Fibroblast of skin of right biceps (primary cell): ENCODE measurements at places on chromosomes 6 and 20.

DNA sequence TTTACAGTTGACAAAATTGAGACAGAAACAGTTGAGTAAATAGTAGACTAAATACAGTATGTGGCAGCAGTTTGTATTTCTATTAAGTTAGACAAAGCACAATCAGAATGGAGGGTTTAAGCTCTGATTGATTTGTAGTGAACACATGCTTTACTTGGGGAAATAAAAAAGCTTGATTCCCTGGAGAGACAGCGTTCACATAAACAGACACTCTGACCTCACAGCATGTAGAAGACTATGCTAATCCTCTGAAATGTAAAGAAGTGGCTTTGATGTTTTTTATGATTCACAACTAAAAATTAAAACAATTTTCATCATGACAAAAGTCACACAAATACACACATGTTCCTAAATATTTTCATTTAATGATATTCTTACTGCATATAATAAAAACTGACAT lies 126.9 kb upstream of the FAM83B start:
- no peak for DNase-seq

DNA sequence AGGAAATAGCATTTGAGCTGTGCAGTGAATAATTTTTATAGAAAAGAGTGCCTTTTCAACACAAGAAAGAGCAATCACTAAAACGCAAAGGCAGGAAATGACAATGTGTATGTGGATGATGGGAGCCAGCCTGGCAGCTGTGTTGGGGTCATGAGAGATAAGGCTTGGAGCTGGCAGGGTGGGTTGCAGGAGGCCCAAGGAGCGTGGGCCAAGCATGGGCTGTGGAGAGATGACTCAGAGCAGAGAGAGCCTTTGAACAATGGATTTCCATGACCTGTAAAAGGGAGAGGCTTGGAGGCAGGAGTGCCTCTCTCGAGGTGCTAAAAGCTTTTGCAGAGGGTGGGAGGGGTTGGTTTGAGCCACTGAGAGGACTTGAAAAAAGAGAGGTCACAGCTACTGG lies 6.6 kb upstream of the TBC1D7 start:
- DNase-seq: no peak

DNA sequence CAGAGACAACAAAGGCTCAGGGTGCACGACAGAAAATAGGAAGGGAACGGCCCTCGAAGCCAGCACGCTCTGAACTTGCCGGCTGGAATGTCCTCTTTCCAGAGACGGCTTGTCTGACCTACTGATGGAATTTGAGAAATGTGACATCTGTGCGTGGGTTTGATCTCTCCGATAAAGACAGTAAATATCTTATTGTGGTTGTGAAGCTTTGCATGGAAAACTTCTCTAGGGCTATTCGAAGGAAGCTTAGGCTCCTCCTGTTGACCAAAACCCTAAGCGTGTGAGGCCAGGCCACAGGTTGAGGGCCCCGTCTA lies 247.3 kb downstream of the ZNF217 start:
- peak; percentile 22 for DNase-seq

DNA sequence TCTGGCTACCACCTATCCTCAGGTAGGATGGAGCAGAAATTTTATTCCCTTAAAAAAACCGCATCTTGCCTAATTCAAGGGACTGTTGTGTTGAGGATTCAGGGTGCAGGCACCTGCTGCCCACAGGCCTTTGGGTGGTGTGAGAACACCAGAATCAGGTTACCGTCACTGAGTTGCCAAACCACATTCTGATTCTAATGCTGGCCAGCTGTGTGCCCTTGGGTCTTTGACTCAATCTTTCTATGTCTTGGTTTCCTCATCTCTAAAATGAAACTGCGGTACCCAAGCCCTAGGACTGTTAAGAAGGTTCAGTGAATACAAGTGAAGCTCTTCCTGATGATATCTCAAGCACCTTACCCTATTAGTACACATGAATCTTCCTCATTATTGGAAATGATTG lies 827.3 kb downstream of the DHX35 start:
- DNase-seq: no peak

DNA sequence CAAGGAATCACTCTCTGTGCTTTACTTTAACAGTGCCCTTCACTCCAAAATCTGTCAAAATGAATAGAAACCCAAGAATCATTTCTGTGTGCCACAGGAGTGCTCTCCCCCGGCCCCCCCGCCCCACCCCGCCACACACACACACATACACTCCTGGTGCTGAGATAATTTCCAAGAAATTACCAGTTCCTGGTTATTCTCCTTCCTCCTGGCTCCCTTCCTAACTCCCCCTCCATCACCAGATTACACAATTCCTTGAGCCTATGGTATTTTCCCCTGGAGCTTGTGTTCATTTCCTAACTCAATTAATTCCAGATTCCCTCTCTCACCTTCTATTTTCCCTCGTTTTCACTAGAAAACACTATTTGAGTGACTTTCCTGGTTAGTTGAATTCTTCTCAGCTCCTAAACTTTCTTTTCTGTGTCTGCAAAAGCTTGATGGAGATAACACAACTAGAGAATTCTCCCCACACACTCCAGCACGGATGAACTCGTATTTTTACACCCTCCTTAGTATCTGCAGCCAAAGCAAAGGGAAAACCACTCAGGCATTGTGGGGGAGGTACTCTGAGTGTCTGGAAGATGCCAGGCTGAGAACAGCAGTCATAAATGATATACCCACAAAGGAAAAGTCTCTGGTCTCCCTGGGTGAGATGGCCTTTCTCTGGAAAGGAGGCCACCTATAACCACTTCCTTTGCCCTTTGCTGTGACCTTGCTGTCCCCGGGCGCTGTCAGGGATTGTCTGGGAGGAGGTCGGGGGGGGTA lies 1.9 kb upstream of the SLC24A3 start:
- peak; percentile 7 for DNase-seq

GRCh38 chr20:24742436-24742835 lies 206.6 kb upstream of the CST7 start:
- DNase-seq: no peak

GRCh38 chr6:21529431-21529830 lies 64.1 kb upstream of the SOX4 start:
- DNase-seq: no peak

DNA sequence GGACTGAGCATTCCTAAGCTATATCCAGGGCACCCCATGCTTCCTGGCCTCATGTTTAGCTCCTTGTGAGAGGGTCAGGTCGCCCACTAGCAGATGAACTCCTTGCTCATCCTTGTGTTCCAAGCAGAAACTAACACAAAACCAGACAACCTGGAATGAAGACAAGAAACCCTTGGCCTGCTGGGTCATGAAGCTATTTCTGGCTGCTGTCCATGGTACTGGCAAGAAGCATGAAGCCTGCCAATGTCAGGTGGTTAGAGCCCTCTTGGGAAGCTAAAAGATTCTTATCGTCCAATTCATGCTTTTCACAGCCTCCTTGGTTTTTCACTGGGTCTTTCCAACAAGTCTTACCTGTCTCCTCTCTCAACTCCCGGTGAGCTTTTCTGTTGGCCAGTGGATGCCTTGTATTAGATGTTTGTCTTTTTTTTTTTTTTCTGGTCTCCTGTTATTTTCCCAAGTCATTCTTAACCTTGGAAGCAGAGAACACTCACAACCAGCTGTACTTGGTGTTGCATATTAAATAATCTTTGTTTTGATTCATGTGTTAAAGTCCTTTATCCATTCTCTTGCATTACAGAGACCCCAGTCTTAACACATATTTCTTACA lies 180.3 kb downstream of the ANKRD60 start:
- DNase-seq: peak; percentile 71

- DNase-seq: no peak
Observed at GRCh38 chr20:13264907-13265306, 43.8 kb downstream of the ISM1 start.

- DNase-seq: no peak
Observed at GRCh38 chr6:169787797-169788196, 36.4 kb downstream of the ERMARD start.

DNA sequence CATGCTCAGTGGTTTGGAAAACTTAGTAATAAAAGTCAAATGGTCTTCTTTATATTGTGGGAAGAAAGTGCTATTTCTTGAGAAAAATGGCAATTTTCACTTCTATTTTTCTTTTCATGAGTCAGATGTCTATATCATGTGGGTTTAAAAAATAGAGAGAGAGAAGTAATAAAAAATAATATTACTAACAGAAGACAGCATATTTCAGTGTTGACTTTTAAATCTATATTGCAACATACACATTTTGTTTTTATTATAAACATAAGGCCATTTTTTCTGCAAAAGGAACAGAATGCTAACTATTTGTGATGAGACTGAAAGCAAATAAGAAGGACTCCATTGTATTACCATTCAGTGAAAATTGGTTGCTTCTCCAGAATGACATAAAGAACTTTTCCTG lies 135.1 kb upstream of the CNR1 start:
- DNase-seq: no peak

DNA sequence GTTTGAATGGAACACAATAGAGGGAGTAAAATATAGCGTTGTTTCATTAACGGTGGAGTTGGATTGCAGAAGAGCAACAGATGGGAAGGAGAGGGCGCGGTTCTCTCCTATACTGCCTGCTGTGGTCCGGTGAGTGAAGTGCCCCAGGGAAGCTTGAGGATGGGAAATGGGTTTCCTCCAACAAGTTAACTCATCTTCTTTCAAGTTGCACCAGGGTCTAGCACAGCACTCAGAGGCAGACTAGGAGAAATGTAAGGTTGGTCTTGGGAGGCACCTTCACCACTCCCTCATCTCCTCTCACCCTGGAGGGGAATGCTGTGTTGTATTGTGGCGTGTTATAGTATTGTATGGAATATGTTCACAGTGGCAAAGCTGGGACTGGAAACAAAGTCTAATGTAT lies 96.9 kb upstream of the SLC24A3 start:
- DNase-seq: no peak

GRCh38 chr6:35413911-35414310 lies 38.2 kb upstream of the FANCE start:
- no peak for DNase-seq

GRCh38 chr6:12354499-12354898 lies 64.3 kb downstream of the EDN1 start:
- DNase-seq: peak; percentile 75

DNA sequence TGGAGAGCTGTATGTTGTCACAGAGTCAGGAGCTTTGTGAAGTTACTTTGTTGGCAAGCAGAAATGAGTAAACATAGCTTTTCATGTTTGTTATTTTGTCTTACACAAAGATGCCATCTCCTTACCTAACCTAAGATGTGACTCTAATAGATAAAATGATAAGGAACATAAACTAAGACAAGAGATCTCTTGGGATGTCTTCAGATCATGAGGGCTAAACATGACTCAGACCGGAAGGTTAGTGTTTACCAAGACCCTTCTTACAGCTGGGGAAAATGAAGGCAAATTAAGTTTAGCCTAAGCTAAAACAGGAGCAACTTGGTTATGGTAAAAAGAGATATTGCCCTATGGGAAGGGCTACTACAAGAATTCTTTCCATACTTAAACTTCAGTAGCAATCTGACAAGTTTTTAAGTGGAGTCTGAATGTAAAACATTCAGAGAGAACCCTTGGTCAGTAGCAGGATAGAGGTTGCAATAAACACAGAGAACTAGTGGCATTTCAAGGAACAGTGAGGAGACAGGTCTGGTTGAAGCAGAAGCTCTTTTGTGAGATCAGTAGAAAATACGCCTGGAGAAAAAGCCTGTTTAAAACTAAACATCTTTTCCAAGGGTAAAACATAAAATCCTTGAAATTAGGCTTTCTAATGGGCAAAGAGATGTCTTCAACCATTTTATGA lies 29.9 kb downstream of the SGK1 start:
- DNase-seq: peak; percentile 21

DNA sequence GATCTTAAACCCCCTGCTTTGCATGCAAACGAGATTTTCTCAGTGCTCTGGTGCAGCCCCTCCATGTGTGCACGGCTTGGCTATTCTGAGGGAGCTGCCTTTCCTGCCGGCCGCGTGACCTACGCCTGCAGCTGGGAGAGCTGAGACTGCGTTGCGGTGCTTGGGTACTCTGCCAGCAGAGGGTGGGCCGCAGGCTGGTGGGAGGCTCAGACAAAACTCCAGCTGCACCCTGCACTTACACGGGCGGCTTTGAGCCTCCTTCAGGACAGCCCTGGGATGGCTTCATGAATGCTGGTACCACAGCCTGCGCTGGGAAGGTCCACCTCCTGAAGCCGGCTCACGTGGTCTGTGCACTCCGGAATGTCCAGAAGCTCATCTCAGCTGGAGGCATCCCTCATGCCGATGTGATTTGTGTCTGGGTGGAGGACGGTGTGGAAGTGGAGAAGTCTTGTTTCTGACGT lies 223.7 kb downstream of the DLL1 start:
- DNase-seq: no peak

- no peak for DNase-seq
Observed at GRCh38 chr6:106752641-106753040, 123.3 kb downstream of the QRSL1 start.

DNA sequence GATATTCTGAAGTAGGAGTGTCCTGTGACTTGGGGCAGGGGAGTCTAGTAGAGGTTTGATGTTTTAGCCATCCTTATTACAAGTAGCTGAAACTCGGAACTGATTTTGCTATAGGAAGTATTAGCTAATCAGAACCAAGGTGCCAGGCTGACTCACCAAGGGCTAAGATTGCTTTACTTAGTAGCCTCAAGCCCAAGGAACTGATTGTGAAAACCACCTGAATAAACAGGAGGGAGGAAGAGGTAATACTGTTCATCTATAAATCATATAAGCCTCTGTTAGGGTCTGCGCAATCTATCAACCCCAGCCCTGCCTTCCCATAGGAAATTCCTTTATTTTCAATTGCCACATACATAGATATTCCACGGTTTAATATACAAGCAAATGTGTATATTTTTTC lies 54.4 kb downstream of the GNAS start:
- DNase-seq: peak; percentile 48
